Left cardiac atrium (tissue), 4 donors: ENCODE measurements at places on chromosomes 6 and 20.

- DNase-seq = no peak
Observed at GRCh38 chr20:57266291-57267157, at the start of gene BMP7. Gene BMP7 (minus strand): TSS chr20:57266641. CDS start chr20:57266122, 519 bp downstream.

DNA sequence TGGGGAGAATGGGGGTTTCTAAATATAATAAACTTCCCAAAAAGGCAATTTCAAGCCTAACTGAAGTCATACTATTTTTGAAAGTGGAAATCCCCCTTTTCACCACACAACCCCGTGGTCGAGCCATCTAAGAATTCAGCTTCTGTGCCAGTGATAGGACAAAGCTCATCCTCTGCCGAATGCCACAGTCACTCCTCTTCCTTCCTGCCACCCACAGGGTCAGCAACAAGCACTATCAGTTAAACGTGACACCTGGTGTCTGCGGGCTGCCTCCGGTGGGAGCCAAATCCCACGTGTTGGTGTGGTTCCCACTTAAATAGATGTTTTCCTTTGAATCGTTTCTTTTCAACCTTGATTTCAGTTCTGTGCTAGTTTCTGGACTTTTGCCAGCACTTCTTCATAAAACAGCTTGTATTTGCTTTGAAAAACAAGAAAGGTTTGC, 60.7 kb downstream of the TNFAIP3 start:
- DNase-seq = no peak

DNA sequence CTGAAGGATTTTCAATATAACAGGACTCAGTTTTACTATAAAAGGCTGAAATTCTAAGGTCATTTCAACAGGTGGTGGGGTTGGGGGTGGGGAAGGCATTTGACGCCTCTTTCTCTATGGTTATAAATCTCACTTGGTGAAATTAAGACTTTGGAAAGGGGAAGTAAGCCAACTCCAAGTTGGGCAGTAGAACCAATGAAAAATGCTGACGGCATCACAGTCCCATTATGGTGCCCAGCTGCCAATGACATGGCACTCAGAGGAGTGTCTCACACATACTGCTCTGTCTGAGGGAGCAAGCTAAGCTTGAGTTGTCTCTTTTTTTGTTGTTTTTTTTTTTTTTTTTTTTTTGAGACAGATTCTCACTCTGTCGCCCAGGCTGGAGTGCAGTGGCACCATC, 4.7 kb downstream of the SLC16A10 start:
- DNase-seq = no peak

DNA sequence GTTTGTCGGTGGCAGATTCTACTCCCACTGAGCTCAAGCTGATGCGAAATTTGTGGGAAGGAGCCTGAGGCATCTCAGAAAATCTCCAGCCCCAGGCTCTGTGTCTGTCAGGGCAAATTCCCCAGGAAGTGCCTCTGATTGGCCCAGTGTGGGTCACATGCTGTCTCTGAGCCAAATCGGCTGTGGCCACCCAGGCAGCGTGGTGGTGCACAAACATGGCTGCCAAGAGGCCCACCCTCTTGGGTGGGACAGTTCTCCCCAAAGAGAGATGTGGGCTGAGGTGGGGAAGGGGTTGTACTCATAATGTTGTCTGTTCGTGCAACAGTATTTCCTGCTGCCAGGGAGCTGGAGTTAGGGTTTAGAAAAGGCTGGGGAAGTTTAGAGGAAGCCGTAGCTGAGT, 130.6 kb downstream of the BMP7 start:
- no peak for DNase-seq

DNA sequence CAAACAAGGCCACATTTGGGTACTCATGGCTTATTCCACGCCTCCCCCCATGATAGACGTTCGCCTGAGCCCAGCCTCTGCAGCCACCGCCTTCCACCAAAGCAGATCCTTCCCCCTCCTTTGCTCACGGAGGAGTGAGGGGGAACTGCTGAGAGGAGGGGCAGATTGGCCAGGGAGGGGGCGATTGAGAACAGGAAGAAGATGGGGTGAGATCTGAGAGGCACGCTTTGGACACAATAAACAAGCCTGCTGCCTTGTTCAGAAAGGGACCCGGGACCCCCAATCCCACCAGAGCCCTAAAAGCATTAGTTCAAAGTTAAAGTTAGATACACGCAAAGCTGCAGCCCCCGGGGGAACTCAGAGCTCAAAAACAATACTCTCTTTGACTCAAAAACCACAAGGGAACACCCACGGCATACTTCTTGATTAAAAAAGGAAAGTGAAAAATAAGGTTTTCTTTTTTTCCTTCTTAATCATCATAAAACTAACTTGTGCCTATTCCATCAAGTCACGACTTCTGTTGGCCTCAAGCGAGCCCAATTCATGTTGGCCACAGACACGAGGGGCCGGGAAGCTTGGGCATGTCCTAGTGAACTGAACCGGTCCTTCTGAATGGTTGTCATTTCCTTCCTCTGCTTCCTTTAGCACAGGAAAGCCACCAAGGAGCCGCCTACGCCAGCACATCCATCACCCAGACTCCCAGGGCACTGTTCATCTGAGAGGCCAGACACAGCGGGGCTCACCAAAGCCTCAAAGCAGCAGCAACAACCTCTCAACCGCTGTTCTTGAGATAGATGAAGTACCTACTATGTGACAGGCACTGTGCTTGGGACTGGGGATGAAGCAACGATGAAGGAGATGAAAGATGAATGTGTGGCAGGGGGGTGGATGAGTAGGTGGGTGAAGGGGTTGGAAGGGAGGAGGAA, 44.7 kb downstream of the NFATC2 start:
- peak; percentile 53 for DNase-seq

DNA sequence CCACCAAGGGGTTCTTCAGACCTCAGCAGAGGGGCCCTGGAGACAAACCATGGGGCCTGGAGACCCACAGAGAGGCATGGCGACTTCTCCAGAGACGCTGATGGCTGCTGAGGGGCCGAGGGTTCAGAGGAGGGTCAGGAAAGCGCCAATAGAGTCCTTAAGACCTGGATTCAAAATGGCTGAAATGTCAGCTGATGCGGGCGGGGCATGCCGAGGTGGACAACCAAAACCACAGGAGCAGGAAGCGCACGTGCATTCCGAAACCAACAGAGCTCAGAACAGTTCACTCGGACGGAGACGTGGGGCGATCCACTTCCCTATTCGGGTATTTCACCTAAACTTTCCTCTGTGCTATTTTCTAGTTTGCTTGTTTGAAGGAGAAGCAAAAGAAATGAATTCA, 99.9 kb upstream of the RIN2 start:
- no peak for DNase-seq
